ENCODE measurements at places on chromosomes 6 and 20.

DNA sequence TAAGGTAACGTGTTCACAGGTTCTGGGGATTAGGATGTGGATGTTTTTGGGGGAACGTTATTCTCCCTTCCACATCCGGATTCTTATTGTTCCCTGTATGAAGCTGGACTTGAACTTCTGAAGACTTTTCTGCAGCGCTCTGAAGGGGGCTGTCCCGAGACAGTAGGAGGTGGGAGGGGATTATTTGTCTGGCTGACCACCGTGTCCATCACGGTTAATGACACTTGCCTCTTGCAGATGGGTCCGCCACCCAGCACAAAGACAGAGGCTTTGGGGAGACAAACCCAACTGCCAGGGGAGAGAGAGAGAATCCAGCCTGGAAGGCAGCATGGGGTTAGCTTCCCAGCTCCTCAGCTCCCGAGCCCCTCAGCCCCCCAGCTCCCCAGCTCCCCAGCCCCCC is 16.7 kb downstream of the ZDHHC14 start:
- DNase-seq: no peak

DNA sequence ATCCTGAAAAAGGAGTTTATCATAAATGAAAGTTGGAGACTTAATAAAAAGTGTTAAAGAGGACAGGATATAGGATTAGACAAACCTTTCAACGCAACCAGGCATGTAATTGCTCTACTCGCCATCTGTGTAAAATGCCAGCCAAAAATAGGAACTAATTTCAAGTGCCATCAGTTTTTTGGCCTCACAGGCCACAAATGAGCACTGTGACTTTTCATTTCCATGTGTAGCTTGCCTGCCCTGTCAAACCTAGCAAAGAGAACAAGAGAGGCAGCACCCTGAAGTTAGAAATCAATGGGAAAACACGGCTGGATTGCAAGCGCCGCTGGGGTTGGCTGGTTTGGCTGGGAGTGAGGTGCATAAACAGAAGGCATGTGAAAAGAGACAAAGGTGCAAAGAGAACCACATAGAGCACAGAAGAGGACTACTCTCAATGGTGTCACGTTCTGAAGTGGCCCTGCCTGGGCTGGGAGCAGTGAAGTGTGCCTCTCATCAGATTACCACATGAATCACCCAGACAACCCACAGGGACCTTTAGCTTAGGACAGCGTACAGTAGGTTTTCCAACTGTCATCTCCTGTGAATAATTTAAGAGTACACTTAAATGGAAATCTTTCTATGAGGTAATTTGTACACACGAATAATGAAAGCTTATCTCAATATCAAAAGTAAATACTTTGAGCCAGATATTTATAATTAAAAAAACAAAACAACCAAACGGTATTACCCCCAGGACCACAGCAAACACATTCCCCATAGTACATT is 78.0 kb upstream of the NHSL1 start:
- no peak for DNase-seq

DNA sequence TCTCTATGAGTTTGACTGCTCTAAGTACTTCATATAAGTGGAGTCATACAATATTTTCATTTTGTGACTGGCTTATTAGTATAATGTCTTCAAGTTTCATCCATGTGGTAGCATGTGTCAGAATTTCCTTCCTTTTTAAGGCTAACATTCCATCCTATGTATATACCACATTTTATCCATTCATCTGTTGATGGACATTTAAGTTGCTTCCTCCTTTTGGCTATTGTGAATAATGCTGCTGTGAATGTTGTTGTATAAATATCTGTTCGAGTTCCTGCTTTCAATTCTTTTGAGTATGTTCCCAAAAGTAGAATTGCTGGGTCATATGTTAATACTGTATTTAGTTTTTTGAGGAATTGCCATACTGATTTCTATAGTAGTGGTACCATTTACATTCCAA is 79.5 kb downstream of the PTPRA start:
- no peak for DNase-seq

GRCh38 chr20:13222319-13222716 is 1.2 kb downstream of the ISM1 start:
- DNase-seq: no peak

DNA sequence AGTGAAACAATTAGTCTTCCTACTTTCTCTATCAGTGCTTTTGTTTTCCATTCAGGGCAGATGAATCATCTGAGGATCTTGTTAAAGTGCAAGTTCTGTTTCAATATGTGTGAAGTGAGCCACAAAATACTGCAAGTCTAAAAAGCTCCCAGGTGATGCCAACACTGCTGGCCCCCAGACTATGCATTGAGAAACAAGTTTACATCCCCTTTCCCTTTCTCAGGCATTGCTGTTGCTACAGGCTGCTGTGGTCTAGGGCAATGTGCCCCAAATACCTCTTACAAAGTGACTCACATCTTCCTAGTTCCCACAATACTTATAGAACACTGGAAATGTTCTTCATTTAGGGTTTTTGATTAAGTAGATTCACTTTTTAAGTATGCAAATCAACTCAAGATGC is 31.8 kb downstream of the ABRACL start:
- no peak for DNase-seq

DNA sequence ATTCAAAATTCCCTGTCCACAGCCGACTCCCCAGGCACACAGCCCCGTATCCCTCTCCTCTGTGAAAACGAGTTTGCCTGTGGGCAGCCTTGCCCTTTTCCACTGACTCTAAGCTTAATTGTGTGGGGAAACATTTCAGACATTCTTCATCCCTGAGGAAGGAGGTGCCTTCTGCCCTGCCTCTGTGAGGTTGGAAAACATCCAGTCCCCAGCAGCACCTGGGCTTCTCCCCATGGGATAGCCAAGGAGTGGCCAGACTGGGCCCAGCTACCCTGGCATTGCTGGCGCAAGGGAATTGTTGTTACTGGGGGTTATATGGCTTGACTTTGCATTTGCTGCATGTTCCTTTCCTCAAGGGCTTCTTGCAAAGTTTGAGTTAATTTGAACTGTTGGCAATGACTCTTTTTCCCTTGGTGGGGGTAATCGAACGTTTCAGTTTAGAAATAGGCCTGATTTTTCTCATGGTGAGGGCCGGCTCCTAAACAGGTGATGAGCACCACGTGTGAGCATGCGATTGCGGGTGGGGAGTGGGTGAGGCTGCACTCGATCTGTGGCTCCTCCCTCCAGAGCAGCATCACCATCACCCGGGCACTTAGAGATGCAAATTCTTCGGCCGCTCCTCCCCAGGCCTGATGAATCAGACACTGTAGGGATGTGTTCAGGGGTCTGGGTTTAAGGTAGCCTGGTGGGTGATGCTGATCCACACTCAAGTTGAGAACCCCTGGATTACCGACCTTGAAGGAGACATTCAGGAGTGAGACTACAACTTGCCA is 29.9 kb downstream of the GABRR2 start:
- DNase-seq: no peak

DNA sequence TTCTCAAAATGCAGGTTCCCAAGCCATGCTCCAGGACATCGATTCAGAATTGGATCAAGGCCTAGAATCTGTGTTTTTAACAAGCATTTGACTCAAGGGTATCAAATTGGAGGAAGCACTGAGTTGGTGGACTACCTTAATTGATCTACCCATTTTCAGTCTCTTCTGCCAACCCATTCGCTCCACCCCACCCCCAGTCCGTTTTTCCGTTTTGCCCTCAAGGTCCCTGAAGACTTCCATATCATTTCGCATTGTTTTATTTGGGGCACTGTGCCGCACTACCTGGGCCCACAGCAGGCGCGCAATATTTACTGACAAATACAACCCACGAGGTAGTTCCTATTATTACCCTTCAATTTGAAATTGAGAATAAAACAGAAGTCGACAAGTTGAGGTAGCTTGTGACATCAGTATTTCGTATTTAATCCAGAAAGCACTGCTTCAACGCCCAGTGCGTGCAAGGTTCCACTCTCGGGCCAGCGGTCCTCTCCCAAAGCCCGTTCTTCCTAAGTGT is 557 bp upstream of the DHX35 start:
- no peak for DNase-seq

DNA sequence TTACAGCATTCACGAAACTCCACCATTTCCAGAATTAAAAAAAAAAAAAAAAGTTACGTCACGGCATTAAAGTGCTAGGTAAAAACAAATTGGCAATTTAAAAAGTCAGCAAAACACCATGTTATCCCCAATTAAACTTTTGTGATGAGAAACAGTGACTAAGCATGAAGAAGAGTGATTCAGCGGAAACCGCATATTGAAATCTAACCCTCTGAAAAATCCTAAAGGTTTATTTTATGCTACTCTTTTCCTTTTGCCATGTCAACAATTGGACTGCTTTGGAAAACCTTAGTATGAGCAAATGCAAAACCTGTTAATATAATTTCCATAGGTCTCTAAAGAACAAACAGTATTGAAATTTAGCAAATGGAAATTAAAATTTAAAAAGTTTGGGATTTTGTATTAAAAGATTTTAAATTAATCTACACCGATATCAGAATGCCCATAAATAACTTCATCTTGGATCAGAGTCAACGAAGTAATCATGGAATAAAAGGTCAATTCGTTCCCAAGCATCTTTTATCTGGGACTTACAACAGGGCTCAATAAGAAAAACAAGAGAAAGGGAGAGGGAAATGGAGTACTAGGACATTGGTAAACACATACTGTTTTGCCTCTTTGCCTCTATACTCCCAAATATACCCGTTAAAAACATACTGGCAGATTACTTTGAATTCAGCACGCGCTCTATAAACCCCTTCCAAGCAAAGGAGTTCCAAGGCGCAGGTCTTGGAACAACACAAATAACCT is 1.1 kb downstream of the FBXO30 start:
- DNase-seq: no peak

DNA sequence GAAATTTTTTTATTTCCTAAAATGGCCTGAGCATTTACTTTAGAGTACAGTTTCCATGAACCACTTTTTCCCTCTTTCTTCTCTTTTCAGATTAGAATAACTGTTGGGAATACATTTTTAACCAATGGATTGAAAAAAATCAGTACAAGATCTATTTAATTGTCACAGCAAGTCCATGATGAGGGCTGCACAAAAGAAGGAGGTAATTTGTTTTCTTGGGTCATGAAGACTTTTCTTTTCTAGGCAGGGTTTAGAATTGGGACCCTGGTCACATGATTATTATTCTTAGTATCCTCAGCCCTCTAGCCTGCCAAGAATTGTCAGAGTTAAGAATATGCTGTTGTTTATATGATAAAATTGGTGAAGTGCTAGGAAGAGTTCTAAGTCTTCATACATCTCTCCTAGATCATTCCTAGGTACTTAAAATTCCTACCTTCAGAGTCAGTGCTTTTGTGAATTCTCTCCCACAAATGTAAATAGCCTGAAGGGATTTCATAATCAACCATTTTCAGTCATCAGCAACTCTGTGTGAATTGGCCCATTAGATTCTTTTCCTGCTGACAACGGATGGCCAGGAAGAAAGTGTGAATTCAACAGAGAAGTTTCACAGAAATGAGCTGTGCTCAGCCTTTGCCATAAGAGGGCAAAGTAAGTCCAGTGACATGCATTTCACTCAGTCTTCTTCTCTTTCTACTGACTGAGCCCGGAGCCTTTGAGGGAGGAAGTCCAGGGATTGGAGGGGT is 32.4 kb upstream of the TPBG start:
- DNase-seq: no peak
